Retina (tissue), 1 donor: ENCODE measurements at places on chromosomes 12 and 14.

DNA sequence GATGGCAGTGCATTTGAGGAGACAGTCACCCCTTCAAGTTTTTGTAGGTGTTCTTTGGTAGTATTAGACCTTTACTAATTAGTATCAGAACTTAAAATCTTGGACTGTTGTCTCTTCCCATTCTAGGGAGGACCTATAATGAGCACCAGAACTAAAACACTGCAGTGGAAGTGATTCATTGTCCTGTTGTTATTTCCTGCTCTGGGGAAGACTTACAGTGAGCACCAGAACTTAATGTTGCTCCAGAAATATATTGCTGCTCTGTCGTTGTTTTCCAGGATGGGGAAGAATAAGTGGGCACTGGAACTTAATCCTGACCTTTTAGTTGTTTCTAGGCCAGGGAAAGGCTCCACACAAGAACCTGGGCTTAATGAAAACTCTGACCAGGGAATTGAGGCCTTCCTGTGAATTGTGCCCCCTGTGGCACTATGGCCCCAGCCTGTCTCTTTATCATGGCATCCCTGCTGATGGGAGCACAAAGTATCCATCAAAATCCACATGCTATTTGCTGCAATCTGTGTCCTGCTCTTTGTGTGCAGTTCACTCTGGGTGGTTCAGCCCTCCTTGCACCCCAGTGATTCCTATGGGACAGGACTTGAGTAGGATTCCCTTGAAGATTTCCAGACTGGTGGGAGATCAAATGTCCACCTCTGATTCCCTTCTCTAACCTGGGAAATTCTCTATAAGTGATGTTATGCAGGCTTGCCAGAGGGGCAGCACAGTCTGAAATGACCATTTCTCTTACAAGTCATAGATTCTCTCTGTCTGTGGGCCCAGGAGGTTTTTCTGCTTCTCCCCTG is 175.8 kb downstream of the PAWR start:
- no peak for DNase-seq

DNA sequence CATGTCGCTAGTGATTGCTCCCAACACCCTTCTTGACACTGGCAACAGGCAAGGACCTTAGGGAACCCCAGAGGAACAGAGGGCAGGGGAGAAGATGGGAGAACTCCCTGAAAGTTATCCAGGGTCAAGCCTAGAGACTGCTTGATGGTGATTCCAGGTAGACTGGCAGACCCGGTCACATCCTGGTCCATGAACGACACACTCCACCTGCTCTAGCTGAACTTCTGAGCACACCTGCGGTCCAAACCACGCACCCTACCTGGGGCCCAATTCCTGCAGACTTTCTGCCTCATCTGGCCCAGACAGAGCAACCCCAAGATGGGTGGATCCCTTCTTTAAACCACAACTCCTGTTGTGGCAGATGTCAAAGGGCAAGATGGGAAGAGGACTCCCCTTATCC is 34.2 kb downstream of the NCKAP5L start:
- DNase-seq = no peak

GRCh38 chr12:26471560-26471959 is 276.2 kb downstream of the SSPN start:
- no peak for DNase-seq

GRCh38 chr14:80545935-80546854 is 334.9 kb upstream of the DIO2 start:
- no peak for DNase-seq

- no peak for DNase-seq
Measured at GRCh38 chr12:53097207-53097563, 282 bp upstream of the IGFBP6 start.

GRCh38 chr12:54301428-54302048 is 723 bp upstream of the NFE2 start:
- DNase-seq = no peak

DNA sequence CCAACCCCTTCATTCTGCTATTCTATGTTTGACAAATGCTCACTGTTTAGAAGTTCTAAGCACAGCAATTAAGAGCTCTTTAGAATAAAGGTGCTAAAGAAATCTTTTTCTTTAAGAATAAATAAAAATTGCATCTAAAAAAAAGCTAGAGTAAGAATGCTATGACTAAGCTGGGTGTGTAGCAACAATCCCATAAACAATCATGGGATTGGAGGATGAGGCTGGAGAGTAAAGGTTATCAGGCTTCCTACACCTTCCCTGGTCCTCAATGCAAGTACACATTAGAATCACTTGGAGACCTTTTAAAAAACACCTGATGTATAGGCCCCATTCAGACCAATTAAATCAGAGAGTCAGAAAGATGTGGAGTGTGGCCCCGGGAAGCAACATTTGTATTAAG is 88.3 kb downstream of the CIT start:
- DNase-seq = no peak

GRCh38 chr14:58824796-58825195 is 187.0 kb downstream of the DACT1 start:
- no peak for DNase-seq

DNA sequence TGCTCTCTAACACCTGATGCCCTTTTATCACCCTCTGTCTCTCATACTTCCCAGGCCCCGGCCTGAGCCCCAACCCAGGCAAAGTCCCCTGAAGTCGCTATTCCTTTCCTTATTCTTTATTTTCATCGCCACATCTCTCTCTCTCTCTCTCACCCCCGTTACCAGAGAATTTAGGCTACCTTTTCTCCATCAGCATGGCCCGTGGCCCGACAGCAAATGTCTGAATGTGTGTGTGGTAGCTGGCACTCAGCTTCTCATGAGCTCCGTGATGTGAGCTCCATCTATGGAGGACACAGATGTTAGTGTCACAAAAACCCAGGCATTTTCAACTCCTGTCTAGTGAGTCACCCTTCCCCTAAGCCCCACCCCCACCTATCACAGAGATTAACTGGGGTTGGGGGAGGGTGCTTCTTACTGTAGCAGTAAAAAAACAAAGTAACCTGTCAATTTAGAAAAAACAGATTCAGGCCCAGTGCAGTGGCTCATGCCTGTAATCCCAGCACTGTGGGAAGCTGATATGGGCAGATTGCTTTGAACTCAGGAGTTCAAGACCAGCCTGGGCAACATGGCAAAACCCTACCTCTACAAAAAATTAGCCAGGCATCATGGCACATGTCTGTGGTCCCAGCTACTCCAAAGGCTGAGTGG is 53.8 kb downstream of the VCPKMT start:
- no peak for DNase-seq

DNA sequence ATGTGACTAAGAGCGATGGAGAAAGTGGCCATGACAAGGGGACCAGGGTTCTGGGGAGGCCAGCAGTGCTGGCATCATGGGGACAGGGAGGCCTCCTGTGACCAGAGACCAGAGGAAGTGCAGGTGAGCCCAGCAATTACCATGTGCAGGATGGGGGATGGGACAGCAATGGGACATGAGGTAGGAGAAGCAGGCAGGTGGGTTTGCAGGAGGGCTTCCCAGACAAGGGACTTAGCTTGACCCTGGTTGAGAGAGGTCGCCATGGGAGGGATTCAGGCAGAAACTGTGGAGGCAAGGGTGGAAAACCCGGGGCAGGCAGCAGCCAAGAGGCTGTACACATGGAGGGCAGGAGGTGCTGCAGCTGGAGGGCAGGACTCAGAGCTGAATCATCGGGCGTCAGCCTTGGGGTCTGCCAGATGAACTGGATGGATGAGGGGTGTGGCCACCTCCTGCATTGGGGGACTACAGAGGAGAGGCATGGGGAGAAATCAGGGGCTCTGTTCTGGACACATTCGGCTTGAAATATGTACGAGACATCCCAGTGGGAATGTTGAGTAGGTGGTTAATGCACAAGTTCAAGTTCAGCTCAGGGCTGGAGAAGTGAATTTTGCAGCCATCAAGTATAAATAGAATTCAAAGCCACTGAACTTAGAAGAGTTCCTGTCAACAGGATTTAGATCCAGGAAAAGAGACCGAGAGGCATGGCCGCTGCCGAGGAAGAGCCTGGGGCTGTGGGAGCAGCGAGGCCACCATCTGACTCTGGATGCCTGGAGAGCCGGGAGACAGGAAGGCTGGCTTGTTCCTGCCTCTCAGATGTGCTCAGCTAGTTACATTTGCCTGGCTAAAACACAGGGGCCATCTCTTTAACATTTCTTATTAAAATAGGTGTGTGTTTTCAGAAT is 36.6 kb downstream of the SFSWAP start:
- DNase-seq = no peak

GRCh38 chr14:81839056-81839455 is 305.4 kb upstream of the SEL1L start:
- DNase-seq = no peak
